Urinary bladder (tissue), 4 donors: ENCODE measurements at places on chromosomes 12 and 14. TPM values are rescaled to one million over a fixed set of nuclear protein-coding genes. Genes with fewer than 3 reads are reported as not detected.

The C12orf54 gene
- 1.5 TPM for total RNA-seq

The JPH4 gene
- 2.7 TPM for total RNA-seq

The PRPH gene
- 9.1 TPM for total RNA-seq

The GNS gene
- total RNA-seq, result 120 TPM

The KRT79 gene
- not detected for total RNA-seq
